Kidney (tissue), 22 donors: ENCODE measurements at places on chromosomes 7 and 10. TPM values are rescaled to one million over a fixed set of nuclear protein-coding genes. Genes with fewer than 3 reads are reported as not detected.

The GHRHR gene
- polyA plus RNA-seq = 0.75 TPM

GRCh38 chr10:71748671-71749191, 24.6 kb downstream of the VSIR start:
- DNase-seq = no peak

DNA sequence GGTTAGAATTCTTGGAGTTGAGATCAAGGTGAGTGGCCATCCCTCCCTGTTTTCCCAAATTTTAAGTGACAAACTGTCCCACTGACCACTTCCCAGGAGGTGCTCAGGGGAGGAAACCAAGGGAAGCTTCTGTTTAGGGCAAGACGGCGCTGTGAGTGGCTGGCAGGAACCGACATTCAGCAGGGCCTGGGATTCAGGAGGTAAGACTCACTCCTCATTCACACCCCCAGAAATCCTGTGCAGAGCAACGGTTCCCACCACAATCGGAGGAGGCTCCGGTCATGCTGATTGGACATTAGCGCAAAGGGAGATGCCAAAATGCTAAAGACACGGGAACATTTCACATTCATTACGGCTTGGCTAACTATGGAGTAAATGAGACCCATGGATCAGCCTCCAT, 200.9 kb downstream of the GRID1 start:
- DNase-seq = no peak

The OR2A42 gene
- polyA plus RNA-seq = 0.13 TPM

DNA sequence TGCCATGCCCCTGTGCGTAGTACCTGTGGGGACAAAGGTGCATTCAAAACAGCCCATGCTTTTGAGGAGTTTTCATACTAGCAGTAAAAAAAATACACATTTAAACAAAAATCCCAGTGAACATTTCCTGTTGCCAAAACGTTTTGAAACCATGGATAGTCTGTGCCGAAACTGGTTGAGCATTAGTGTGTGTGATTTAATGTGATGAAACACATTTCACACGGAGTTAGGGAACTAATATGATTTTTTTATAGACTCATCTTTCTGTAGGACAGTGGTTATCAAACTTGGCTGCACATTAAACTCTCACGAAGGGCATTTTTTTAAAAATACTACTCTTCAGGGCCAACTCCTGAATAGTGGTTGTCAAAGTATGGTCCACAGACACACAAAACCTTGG, 111.8 kb upstream of the CREB5 start:
- DNase-seq = no peak

DNA sequence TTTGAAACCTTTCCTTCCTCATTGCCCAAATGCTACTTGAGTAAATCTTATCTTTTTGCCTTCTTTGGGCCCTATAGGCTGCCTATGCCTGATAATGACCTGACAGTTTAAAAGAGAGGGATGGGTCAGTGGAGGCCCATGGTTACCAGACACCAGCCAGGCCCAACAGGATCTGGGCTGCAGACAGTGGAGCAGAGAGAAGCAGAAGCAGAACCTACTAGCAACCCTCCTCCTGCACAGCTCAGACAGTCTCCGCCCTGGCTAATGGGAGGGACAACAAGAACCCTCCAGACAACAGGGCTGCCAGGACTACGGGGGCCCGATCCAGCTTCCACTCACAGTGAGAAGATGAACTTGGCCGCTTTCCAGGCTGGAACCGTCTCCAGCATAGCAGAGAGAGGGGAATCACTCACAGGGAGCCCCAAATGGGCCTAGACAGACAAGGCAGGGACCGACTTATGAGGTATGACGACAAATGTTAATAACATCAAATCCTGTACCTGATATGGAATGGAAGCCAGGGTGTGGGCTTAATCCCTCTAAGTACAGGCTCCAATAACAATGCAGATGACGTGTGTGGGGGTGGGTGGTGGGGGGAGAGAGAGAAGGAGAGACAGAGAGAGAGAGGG, 31.7 kb upstream of the DGKI start:
- no peak for DNase-seq

- no peak for DNase-seq
These were observed 316.4 kb downstream of the DNAJB6 start for GRCh38 chr7:157652954-157653826.

DNA sequence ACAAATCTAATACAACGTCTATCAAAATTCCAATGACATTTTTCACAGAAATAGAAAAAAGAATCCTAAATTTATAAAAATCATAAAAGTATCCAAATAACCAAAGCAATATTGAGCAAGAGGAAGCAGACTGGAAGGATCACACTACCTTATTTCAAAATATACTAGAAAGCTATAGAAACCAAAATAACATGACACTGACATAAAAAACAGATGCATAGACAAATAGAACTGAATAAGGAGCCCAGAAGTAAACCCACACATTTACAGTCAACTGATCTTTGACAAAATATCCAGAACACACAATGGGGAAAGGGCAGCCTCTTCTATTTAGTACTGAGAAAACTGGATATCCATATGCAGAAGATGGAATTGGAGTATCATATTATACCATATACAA, 217.5 kb downstream of the MACC1 start:
- no peak for DNase-seq

The COL17A1 gene
- 0.58 TPM for polyA plus RNA-seq

DNA sequence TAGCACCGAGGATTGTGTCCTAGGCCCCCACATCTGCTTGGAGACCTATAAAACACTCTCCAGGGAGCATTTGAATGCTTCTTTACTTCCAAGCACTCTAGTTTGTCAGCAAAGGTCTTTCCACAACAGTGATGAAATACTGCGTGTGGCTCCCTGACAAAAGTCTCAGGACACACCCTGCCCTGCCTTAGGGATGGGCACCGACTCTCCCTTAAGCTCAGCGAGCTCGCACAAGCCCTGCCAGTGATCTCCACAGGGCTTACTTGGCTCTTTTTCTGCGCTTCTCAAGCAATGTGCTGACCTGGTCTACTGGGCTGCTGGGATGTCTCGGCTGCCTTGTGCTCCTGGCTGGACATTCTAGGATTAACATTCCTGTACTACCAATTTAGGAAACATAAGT, 84.3 kb upstream of the MPP7 start:
- DNase-seq = no peak

DNA sequence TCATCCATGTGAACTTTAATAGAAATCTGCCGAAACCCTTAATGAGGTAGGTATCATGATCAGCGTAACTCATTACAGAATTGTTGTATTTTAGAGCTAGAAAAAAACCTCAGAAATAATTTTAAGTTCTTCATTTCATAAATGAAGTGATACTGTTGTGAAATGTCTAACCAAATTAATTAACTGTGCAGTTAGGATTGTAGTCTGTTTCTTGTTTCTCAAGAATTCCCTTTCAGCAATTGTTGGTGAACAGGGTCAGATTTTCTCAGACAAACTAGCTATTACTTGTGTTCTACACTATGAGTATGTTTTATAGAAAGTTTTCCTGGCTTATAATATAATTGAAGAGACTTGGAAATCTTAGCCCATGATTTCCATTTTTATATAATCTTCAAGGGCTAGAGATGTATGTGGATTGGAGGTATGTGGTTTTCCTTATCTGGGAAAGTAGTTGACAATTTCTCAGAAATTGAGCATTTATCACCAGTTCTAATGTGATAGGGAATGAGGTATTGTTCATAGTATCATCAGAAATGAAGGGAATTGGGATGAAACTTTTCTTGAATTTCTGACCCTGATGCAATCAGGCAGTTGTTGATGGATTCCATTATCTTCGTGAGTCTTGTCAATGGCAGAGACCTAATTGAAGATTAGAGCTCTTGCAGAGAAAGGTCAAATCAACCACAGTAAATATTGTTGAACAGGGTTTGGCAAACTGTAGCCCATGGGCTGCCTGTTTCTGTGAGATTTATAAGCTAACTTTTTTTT, 55.0 kb downstream of the ST7 start:
- DNase-seq = no peak

The ZNF735 gene
- not detected for polyA plus RNA-seq

The FAM24B gene
- polyA plus RNA-seq = 26.7 TPM

DNA sequence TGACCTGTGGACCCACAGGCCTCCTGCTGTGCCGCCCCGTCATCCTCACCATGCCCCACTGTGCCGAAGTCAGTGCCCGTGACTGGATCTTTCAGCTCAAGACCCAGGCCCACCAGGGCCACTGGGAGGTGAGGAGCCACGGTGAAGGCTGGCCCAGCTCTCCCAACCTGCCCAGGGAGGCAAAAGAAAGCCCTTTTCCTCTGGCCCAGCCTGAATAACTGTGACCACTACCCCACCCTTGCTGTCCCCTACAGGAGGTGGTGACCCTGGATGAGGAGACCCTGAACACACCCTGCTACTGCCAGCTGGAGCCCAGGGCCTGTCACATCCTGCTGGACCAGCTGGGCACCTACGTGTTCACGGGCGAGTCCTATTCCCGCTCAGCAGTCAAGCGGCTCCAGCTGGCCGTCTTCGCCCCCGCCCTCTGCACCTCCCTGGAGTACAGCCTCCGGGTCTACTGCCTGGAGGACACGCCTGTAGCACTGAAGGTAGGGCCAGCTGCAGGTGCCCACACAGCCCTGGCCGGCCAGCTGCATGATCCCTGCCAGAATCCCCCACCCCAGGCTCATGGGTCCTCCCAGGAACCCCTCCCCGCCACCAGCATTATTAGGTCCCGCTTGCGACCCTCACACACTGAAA, 25.5 kb upstream of the SLC29A3 start:
- no peak for DNase-seq

DNA sequence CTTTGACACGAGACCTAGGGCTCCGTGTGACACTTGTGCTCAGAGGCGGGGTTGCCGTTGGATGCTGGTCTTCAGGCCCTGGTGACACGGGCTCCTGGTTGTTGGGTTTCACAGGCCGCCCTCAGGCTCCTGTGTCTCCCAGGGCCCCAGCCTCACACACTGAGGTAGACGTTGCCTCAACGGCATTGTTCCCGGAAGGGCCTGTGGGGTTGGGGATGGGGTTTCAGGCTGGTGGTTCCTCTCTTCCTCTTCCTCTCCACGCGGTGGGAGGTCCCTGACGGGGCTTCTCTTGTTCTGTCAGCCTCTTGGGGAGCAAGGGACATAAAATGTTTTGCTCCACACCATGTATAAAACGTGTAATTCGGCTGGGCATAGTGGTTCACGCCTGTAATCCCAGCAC, 125.1 kb downstream of the TRRAP start:
- no peak for DNase-seq

The ST8SIA6 gene
- polyA plus RNA-seq = 0.22 TPM

GRCh38 chr10:114431414-114432135, 27.3 kb upstream of the AFAP1L2 start:
- no peak for DNase-seq

- DNase-seq = no peak
These were observed 99.3 kb downstream of the ZNF248 start for GRCh38 chr10:37758074-37758473.

DNA sequence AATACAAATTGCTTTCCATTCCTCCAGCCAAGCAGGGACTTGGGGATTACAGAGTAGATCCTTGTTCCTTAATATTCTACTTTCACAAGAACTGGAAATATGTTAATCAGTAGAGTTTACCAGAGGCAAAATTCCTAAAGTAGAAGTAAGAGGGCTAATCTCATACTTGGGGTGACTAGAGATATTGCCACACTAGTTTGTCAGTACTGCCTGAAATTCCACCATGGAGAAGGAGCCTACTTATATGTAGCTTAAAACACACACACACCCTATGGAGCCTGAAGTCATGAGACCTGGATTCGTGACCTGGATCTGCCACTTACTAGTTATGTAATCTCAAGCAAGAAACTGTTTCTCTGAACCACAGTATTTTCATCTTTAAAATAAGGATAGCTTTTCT, 33.9 kb downstream of the STRIP2 start:
- DNase-seq = no peak

The ECHDC3 gene
- polyA plus RNA-seq = 132 TPM

The SPDYE2B gene
- polyA plus RNA-seq = not detected
